ENCODE measurements at places on chromosomes 2 and 18.
A peak's percentile ranks its signal among the peaks of the same experiment; 100 is the strongest.

DNA sequence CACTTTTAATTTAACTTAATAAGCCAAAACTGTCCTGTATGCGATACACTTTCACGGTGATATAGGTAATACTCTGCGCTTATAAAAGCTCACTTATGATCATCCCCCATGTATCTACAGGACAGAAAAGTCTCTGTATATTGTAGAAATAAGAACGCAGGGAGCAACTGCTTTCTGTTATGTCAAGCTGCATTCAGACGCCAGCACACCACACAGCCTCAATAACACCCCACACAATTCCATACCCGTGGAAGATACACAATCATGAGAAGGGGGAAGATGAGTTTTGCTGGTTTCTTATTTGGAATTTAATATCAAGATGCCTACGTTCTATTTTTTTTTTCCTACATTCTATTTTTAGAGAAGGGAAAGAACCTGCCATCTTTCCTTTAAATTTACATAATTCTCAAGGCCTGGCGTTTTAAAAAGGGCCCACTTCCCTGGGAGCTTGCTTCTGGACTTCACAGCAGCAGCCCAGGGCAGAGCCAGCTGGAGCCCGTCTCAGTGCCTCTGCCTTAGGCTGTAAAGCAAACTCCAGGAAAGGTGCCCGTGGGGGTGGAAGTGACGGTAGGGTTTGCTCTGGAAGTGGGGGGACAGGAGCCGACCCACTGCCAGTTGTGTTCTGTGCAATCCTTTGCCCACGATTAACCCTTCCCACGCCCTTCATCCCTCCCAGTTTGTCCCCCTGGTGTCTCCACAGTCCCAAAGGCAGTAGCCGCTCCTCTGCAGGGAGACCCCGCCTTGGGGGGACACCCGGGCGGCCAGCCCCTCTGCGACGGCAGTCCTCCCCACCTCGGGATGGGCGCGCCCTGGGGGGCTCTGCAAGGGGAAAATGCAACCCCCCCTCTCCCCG lies 5.3 kb downstream of the PTGR3 start:
- H3K27ac ChIP-seq, result no peak overlapping the region
- H3K4me1 ChIP-seq, result peaks cover 17% of the 10 kb centered on the region
- H3K4me3 ChIP-seq, result no peak overlapping the region
- no peaks in the 10 kb centered on the region for H3K27me3 ChIP-seq
- no peak for DNase-seq

DNA sequence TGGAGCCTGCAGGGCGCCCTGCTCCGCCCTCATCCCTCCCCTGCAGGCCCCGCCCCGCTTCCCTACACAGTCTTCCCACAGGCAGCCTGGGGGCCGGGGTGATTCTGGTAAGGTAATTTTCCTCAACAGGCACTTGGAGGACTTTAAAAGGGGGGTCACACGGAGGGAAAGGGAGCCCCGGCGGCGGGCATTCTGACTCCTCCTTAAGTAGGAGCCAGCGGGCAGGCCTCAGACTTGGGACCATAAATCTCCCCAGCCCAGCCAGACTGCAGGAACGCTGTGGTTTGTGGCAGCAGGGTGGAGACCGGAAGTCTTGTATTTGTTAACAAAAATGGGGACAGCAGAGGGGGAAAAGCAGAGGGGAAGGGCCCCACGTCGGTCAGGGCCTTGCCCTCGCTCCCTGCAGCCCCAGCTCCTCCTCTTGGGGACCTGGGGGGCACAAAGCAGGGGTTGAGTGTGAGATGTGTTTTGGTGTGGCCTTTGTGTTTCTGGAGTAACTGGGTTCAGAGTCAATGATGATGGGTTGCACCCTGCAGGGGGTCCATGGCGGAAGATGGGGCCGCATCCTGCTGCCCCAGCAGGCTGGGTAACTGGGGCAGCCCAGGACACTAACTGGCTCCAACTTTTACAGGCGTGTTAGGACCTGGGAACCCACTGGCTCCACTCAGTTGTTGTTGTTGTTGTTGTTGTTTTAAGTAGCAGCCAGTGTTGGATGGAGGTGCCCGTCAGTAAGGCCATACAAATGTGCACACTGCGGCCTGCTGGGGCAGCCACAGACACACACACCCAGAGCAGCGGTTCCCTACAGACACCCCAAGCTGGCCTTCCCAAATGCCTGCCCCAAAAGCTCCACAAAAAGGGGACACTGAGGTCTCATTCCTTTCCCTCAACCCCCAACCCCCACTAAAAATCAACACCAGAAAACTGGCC lies 27.7 kb downstream of the SMAD7 start:
- peaks cover 19% of the 10 kb centered on the region for H3K36me3 ChIP-seq
- DNase-seq, result peak; percentile 27
- no peaks in the 10 kb centered on the region for H3K27me3 ChIP-seq
- no peak overlapping the region for H3K27ac ChIP-seq
- peak overlapping the region; percentile 44 for H3K4me3 ChIP-seq

- H3K27ac ChIP-seq, result no peak overlapping the region
- H3K36me3 ChIP-seq, result no peaks in the 10 kb centered on the region
- no peak for DNase-seq
- no peaks in the 10 kb centered on the region for H3K27me3 ChIP-seq
- no peak overlapping the region for H3K4me3 ChIP-seq
Observed at GRCh38 chr18:67475673-67476072, 40.8 kb downstream of the DSEL start.

DNA sequence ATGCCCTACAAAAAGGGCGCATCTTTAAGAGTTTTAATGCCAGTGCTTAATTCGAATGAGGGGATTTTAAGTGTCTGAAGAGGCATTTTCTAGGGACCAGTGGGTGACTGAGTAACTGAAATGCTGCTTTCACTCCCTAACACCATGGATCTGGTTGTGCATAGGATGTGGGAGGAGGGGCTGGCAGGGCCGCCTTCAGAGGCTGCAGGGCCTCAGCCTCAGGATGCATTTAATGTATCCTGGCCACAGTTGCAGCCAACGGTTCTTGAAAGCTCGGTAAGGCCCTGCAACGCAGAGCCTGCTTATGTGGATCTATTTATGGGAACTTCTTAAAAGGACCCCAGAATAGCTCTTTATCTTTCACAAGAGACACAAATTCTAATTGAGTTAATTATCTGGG lies 25.8 kb upstream of the IL18RAP start:
- DNase-seq, result no peak
- H3K4me1 ChIP-seq, result no peaks in the 10 kb centered on the region
- H3K27me3 ChIP-seq, result no peaks in the 10 kb centered on the region

GRCh38 chr2:19850056-19851050 lies 51.4 kb downstream of the TTC32 start:
- no peak for DNase-seq
- no peaks in the 10 kb centered on the region for H3K27me3 ChIP-seq
- no peak overlapping the region for H3K4me3 ChIP-seq
- no peaks in the 10 kb centered on the region for H3K36me3 ChIP-seq

DNA sequence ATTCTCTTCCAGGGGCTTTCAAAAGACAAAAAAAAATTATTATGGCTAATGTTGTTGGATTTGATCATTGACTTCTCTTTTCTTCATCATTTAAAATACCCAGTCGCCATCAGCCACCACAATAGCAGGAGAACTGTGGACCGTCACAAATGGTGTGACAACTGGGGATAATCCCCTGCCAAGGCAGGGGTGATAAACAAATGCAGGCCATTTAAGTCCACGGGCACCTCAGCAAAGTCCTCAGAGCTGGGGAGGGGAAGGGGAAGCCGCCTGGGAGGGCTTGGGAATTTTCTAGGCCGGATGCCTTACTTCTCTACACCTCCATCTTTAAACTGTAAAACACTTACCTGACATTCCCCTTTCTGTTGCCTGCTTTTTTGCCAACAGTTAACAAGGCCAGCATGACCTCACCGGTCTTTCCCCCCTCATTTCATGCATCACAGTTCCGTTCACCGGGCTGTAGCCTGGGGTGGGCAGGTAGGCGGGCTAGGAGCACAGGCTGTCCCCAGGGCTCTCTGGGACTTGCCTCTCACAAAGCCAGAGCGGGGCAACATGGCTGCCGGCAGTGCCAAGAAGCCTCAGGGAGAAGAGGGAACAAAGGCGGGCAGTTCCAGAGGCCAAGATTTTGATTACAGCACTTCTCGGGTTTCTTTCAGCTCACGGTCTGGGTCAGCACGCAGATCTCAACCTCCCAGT lies 820.4 kb downstream of the BCL11A start:
- no peak for DNase-seq
- H3K27ac ChIP-seq, result no peak overlapping the region
- no peaks in the 10 kb centered on the region for H3K4me1 ChIP-seq
- H3K4me3 ChIP-seq, result no peak overlapping the region
- no peaks in the 10 kb centered on the region for H3K36me3 ChIP-seq

- H3K27me3 ChIP-seq, result no peaks in the 10 kb centered on the region
- no peak overlapping the region for H3K4me3 ChIP-seq
- H3K4me1 ChIP-seq, result peaks cover 16% of the 10 kb centered on the region
- no peak for DNase-seq
- H3K27ac ChIP-seq, result no peak overlapping the region
Observed at GRCh38 chr2:234469251-234469845, 27.5 kb downstream of the ARL4C start.

DNA sequence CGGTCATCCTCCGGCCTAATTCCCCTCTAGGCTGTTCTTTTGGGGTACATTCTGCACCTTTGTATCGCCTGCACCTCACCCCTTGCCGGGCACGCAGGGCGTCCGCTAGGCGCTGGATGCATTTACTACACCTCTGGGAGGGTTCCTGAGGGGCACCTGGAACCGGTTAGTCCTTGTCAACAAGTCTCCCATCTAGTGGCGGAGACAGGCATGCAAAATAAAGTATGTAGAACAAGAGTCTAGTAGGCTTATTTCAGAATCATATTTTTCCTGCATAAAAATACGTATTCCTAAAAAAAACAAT lies 705 bp upstream of the TEX261 start:
- H3K36me3 ChIP-seq, result peaks cover 14% of the 10 kb centered on the region
- peak overlapping the region; percentile 84 for H3K4me3 ChIP-seq
- H3K27ac ChIP-seq, result peak overlapping the region; percentile 61
- peak; percentile 37 for DNase-seq
- H3K27me3 ChIP-seq, result no peaks in the 10 kb centered on the region

GRCh38 chr2:239443666-239444567 lies 43.1 kb upstream of the HDAC4 start:
- H3K27me3 ChIP-seq, result peaks cover 7% of the 10 kb centered on the region
- no peak overlapping the region for H3K4me3 ChIP-seq
- H3K4me1 ChIP-seq, result peaks cover 10% of the 10 kb centered on the region
- DNase-seq, result no peak

DNA sequence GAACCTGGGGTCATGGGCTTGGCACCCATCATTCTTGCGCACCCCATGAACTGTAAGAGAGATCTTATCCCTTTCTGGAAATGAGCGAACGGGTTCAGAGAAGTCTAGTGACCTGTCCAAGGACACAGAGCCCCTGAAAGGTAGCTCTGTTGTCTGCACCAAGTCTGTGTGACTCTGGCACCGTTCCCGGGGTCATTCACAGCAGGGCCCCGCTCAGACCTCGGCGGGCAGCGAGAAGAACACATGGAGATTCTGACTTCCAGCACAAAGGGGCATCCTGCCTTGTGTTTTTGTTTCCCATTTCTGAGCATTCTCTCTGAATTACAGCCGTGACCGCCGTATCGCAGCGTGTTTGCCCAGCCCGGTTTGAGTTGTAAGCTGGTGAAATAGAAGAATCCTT lies 231.7 kb downstream of the KLHL29 start:
- no peaks in the 10 kb centered on the region for H3K4me1 ChIP-seq
- no peaks in the 10 kb centered on the region for H3K36me3 ChIP-seq
- no peak for DNase-seq
- no peaks in the 10 kb centered on the region for H3K27me3 ChIP-seq
- no peak overlapping the region for H3K4me3 ChIP-seq

GRCh38 chr2:179322289-179322688 lies 57.7 kb upstream of the SESTD1 start:
- DNase-seq, result no peak
- no peaks in the 10 kb centered on the region for H3K36me3 ChIP-seq
- H3K27me3 ChIP-seq, result no peaks in the 10 kb centered on the region
- no peak overlapping the region for H3K4me3 ChIP-seq

DNA sequence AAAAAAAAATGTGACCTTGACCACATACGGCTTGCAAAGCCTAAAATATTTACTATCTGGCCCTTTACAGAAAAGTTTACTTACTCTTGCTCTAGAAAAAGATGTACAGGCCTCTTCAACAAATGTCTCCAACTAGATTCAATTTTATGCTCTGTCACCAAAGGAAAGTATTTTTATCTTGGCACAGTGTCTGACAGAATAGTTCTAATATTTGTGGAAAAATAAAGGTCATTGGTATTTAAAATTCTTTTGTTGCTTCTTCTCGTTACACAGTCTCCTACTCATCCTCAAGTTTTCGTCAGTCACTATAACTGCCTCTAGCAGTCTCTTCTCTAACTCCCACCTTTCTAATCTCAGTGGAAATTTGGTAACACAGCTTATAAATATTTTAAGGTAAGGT lies 1.4 kb downstream of the RBKS start:
- H3K27me3 ChIP-seq, result no peaks in the 10 kb centered on the region
- peaks cover 19% of the 10 kb centered on the region for H3K4me1 ChIP-seq
- DNase-seq, result no peak
- no peak overlapping the region for H3K4me3 ChIP-seq

GRCh38 chr2:161991991-161992390 lies 82.0 kb downstream of the DPP4 start:
- H3K4me3 ChIP-seq, result no peak overlapping the region
- H3K27me3 ChIP-seq, result no peaks in the 10 kb centered on the region
- peak overlapping the region; percentile 65 for H3K27ac ChIP-seq
- DNase-seq, result no peak
- H3K4me1 ChIP-seq, result peaks cover 41% of the 10 kb centered on the region

Measured in effector memory CD4-positive, alpha-beta T cell (primary cell).